Stimulated activated CD4-positive, alpha-beta T cell treated with anti-CD3 and anti-CD28 coated beads, Interleukin-15, amount 100 ng/mL, for 1 hour (primary cell): ENCODE measurements at places on chromosomes 2 and 18.

DNA sequence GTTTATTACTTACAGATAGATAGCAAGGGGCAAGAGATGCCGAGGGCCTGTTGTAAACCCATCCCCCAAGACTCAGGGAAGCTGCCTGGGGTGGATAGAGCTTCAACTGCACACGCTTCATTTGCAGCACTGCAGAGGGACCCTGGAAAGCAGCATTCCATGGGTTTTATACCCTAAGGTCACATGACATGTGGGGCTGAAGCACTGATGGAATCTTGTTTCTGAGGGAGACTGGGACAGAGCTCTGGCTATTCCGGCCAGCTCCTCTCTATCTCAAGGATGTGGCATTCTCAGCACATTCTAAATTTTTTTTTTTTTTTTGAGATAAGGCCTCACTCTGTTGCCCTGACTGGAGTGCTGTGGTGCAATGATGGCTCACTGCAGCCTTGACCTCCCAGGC, 300.1 kb downstream of the MYCN start:
- no peak for DNase-seq

- DNase-seq = no peak
Measured at GRCh38 chr2:106270471-106270891, 76.4 kb upstream of the UXS1 start.

GRCh38 chr18:24924066-24924716, 427.8 kb downstream of the ZNF521 start:
- DNase-seq = no peak

GRCh38 chr2:226515344-226516055, 284.1 kb downstream of the IRS1 start:
- no peak for DNase-seq

DNA sequence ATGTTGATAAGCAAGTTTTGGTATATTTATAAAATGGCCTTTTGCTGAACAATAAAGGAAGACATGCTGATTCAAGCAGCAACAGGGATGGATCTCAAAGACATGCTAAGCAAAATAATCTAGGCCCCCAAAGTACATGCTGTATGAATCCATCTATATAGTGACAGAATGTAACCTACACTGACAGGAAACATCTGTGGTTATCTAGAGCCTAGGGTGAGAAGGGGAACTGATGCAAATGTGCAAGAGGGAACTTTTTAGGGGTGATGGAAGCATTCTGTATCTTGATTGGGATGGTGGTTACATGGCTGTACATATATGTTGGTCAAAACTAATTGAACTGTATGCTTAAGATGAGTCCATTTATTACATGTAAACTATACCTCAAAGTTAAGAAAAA, 24.2 kb downstream of the CNRIP1 start:
- DNase-seq = no peak

- DNase-seq = no peak
Measured at GRCh38 chr2:1492711-1493430, 79.6 kb downstream of the TPO start.

GRCh38 chr2:199278099-199278498, 179.6 kb downstream of the SATB2 start:
- no peak for DNase-seq

DNA sequence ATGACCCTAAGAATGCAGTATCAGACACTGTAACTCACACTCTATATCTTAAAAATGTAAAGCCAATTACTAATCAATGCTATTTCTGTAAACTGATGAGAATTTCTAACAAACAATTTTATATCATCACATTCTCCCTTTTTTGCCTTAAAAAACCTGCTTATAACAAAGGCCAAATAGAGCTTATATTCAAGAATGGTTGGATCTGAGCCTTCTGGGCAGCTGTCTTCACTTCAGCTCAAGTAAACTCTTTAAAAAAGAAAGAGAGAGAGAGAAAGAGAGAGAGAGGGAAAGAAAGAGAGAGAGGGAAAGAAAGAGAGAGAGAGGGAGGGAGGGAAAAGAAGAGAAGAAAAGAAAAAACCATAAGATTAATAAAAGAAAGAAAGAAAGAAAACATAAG, 231.8 kb downstream of the KCNE4 start:
- no peak for DNase-seq

GRCh38 chr2:30191819-30192271, 39.5 kb upstream of the LBH start:
- DNase-seq = no peak

DNA sequence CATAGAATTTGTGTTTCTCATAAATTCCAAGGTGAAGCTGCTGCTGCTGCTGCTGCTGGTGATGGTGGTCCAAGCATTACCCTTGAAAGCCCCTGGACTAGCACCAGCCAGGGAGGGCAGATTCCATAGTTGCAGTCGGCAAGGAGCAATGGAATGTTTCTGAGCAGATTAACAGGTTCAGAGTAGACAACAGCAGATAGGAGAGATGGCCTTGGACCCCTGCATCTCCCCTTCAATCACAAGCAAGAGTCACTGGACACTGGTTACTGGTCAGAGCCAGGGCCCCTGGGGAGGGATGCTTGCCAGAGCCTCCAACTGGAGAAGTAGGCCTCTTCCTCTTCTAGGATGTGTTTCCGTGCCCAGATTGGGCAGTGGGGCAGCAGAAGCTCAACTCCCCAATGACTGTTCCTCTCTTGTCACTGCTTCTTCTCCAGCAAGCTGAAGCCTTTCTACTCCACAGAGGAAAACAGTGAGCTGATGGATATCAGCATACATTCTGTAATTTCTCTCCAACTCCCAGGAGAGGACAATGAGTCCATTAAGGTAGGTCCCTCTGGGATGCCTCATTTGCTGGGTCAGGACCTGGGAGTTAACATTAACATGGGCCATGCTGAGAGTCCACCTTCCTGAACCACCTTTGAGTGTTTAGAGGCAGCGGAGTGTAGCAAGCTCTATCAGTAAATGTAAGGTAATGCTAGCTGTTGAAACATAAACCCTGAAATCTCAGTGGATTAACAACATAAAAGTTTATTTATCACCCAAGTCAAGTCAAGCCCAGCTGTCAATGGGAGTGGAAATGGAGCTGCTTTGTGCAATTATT, 35.3 kb downstream of the MROH2A start:
- DNase-seq = no peak

DNA sequence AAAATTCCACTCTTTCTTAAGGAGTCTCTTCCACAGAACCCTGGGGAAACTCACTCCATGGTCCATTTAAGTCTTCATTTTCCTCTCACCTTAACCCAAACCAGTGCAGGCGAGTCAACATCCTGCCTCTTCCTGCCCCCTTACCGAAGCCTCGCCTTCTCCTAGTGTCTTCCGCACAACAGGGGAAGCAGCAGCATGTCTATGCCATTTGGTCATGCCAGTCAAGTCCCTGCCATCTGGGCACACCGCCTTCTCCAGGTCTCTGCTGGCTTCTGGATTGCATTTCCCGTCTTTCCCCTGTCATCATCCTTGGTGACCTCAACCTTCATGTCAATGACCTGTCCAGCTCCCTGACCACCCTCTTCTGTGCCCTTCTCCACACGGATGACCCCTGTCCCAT, 77.3 kb upstream of the FZD7 start:
- DNase-seq = no peak

DNA sequence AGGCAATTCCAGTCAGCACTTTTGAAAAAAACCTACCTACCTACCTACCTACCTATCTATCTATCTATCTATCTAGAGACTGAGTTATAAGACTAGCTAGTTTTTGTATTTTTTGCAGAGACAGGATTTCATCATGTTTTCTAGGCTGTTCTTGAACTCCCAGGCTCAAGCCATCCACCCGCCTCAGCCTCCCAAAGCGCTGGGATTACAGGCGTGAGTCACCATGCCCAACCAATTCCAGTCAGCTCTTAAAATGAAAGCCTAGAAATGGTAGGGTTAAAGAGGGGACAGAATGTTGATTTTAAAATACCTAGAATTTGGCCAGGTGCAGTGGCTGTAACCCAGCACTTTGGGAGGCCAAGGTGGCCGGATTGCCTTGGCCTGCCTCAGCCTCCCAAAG, 19.1 kb downstream of the MSH2 start:
- DNase-seq = no peak

- no peak for DNase-seq
Measured at GRCh38 chr2:123035541-123035940, 989.5 kb upstream of the CNTNAP5 start.

DNA sequence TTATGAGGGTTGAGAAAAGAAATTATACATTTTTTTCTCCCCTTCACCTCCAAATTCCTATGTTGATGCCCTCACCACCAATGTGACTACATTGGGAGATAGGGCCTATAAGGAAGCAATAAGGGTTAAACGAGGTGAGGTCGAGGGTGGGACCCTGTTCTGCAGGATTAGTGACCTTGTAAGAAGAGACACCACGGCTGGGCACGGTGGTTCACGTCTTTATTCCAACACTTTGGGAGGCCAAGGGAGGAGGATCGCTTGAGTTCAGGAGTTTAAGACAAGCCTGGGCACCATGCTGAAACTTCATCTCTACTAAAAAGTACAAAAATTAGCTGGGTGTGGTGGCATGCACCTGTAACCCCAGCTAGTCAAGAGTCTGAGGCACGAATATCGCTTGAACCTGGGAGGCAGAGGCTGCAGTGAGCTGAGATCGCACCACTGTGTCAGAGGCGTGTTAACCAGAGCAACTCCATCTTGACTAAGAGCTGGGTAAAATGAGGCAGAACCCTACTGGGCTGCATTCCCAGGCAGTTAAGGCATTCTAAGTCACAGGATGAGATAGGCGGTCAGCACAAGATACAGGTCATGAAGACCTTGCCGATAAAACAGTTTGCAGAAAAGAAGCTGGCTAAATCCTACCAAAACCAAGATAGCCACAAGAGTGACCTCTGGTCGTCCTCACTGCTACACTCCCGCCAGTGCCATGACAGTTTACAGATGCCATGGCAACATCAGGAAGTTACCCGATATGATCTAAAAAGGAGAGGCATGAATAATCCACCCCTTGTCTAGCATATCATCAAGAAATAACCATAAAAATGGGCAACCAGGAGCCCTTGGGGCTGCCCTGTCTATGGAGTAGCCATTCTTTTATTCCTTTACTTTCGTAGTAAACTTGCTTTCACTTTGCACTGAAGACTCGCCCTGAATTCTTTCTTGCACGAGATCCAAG, 77.0 kb downstream of the NCAPH start:
- no peak for DNase-seq
